ENCODE measurements at places on chromosomes 2 and 18.

GRCh38 chr2:175947073-175947472, 55.0 kb downstream of the LNPK start:
- DNase-seq = no peak

DNA sequence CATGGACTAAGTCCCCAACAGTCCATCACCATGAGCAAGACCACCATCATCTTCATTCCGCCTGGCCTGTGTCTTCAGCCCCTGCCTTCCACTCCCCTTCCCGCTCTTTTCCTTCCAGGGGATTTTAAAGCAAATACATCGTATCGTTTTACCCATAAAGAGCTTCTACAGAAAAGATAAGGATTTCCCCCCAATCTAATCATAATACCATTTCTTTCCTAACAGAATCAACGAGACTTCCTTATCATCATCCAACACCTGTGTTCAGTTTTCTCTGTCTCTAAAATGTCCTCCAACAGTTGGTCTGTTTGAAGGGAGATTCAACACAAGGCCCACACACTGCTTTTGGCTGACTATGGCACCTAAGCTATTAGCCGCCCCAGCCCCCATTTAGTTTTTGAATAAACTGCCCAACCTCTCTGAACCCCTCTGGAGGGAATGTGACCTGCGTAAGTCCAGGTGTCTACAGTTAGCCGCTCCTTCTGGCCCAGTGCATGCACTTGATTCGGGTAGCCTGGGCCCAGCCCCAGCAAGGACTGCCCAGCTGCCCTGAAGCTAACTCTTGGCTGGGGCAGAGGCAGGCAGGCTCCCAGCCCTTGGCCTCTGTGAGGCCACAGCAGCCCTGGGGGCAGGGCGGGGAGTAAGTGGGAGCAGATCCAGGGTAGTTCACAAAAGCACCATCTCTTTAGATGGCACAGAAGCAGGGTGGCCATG, 25.3 kb upstream of the SEMA4C start:
- DNase-seq = no peak

- no peak for DNase-seq
Measured at GRCh38 chr2:143535802-143536201, 406.6 kb downstream of the ARHGAP15 start.

GRCh38 chr2:56325661-56326345, 142.0 kb downstream of the CCDC85A start:
- DNase-seq = no peak

DNA sequence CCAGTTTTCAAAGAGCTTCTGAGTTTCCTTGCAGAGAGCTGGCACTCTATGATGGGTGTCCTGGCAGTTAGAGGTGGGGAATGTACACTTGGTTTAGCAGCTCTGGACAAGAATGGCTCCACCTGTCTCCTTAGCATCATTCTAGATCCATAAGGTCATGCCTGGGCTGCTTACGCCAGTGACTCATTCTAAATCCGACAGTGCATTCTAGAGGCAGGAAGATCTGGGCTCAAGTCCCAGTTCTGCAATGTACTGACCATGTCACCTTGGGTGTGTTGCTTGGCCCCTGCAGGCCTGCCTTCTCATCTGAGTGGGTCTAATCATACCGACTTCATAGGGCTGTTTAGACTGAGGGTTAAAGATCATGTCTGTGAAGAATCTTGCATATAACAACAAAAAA, 46.5 kb downstream of the PTGR3 start:
- DNase-seq = no peak

DNA sequence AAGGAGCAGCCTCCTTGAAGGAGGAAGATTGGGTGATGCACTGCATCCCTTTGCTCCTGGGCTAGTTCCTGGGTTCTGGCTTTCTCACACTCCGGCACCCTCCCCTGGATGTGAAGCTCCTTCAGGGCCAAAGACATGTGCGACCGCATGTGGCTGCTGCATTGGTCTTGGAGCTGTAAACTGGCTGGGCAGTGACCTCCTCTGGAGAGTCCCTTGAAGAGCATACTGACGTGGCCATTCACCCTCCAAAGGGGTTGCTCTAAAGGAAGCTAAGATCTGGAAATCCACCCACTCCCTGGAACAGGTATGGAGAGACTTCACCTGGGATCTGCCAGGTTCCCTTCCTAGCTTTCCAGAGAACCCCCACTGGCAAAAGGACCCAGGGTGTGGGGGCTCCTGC, 62.1 kb downstream of the TMEM17 start:
- DNase-seq = no peak

DNA sequence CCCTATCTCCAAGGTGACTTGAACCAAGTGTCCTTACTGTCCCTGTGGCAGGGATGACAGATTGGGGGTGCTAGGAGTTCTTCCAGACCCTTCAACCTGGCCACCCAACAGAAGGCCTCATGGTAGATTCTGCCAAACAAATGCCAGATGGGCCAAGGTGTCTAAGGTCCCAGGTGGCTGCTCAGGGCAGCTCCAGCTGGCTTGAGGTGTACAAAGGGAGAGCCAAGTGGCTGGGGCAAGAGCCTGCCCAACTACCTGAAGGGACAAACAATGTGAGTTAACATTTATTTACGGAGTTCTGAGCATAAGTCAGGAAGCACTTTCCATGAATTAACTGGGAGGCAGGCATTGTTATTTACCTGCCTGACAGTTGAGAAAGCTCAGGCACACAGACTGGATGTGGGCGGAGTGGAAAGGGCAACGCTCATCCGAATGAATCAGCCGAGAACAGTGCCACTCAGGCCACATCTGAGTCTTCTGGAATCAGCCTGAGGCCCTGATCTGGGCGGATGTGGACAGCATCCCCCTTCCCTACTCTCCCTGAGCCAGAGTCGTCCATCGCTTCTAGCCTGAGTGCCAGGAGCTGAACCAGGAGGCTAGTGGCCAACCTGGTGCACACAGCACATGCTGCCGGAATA, 4.4 kb upstream of the KCNIP3 start:
- no peak for DNase-seq

DNA sequence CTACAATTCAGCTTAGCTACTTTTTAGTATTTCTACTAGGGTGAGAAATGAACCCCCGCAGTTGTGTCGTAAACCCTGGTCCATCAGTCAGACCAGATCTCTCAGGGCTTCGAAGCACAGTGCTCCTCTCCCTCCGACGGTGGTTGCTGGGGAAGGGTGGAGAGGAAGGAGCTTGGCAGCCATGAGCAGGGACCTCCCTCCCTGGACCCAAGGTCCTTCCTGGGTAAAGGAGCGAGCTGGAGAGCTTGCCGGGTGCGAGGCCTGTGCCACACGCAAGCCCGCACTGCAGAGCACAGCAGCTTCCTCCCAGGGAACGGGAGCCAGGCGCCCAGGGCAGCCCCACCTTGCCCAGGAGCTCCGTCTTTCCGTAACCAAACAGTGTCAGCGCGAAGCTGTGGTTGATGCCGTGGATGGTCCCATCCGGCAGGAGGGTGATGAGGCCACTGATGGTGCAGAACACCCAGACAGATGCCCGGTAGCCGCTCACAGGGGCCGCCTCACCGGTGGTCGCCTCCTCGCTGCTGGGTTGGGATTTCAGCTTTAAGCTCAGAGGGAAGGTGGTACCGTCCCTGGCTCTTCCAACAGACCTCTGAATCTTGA, 12.5 kb downstream of the PASK start:
- DNase-seq = no peak

- no peak for DNase-seq
Measured at GRCh38 chr2:5908071-5908470, 215.9 kb downstream of the SOX11 start.

DNA sequence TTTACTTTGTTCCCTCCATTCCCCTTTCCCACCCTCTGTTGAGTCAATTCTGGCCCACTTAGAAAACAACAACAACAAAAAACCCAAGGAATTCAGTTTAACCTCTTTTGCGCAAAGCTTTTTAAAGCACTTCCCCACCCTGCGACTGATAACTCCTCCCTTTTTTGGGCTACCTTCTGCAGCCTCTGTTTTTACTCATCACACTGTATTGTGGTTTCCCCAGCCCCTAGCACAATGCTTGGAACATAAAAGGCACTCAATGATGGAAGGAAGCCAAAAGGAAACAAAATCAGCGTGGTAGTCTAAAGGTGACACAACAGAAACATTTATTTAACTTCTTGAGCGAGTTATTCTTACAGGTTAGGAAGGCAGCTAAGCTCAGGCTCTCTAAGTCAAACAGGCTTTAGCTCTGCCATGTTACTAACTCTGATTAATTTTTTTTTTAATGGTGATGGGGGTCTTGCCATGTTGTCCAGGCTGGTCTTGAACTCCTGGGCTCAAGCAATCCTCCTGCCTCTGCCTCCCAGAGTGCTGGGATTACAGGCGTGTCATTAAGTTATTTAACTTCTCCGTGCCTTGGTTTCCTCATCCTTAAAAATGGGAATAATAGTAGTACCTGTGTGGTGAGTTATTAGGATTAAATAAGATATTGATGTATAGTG, 1.3 kb downstream of the CEP68 start:
- DNase-seq = peak; percentile 88

GRCh38 chr18:59744271-59744721, 47.1 kb upstream of the CCBE1 start:
- DNase-seq = no peak

DNA sequence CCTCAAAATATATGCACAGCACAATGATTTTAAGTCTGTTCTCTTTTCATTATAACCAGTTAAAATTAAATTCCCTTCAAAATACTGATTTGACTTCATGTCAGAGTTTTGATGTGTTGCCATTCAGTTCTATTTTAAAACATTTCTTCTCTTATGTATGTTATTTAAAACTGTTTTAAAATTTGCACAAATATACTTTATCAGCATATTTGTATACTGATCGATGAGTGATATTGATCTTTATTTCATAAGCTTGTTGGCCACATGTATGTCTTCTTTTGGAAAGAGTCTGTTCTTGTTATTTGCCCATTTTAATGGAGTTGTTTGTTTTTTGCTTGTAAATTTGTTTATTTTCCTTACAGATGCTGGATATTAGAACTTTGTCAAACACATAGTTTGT, 496.3 kb upstream of the VWC2L start:
- no peak for DNase-seq

- no peak for DNase-seq
Measured at GRCh38 chr2:165745916-165746315, 48.1 kb downstream of the GALNT3 start.

- DNase-seq = no peak
Measured at GRCh38 chr18:3468066-3468705, 18.2 kb downstream of the TGIF1 start.

DNA sequence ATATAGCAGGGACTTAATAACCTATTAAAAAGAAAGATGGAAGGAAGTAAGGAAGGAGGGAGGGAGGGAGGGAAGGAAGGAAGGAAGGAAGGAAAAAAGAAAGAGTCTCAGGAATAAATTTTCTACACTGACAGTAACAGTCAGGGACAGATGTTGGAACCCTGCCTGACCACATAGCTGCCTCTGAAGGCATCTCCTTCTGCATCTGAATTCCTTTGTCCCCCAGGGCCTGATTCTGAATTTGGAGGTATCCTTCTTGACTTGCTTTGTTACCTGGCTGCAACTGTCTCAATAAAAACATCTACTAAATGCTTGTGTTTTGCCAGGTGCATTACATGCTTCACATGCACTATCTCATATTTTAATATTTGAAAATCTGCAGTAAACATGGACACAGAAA, 17.4 kb upstream of the LRATD1 start:
- DNase-seq = no peak

- DNase-seq = no peak
Measured at GRCh38 chr18:9757827-9758621, 49.9 kb downstream of the RAB31 start.

DNA sequence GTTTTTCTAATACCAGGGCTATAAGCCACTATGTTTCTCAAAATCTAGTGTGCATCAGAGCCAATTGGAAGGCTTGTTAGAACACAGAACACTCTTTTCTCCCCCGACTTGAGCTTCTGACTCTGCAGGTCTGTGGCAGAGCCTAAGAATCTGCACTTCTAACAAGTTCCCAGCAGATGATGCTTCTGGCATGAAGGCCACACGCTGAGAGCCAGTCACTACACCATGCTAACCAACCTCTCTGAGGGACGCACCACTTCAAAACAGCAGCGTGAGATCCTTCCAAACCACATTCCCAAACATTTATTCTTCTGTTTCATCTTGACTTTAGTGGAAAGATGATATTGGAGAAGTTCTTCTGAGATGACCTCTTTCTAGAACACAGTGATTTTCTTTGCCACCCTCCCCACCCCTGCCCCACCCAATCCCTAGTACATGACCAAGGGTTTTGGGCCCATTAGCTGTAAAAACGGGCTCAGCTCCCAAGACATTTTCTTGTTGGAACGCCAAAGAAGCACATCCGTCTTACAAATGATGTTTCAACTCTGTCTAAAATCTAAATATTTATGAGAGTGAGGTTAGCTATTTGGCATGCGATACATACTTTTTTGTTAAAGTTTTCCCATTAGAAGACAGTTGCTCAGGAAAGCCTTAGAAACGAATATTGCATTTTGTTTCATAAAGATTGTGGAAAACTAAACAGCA, 391.9 kb downstream of the TMEM182 start:
- DNase-seq = no peak

DNA sequence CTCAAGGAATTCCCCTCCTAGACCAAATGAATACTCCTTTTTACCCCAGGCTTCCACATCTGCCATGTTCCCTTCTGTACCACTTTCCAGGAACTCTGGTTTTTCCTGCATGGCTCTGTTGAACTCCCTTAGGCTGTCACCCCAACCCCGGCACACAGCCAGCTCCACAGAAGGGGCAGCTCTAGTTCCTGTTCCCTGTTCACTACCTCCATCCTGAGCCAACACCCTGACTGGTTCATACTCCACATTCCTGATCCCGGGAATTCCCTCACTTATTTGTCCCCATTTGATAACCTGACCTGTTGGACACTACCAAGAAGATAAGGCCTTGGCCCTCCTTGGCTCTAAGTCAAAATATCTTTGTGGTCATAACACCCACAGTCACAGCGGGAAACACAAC, 280.9 kb upstream of the RAB6C start:
- no peak for DNase-seq

DNA sequence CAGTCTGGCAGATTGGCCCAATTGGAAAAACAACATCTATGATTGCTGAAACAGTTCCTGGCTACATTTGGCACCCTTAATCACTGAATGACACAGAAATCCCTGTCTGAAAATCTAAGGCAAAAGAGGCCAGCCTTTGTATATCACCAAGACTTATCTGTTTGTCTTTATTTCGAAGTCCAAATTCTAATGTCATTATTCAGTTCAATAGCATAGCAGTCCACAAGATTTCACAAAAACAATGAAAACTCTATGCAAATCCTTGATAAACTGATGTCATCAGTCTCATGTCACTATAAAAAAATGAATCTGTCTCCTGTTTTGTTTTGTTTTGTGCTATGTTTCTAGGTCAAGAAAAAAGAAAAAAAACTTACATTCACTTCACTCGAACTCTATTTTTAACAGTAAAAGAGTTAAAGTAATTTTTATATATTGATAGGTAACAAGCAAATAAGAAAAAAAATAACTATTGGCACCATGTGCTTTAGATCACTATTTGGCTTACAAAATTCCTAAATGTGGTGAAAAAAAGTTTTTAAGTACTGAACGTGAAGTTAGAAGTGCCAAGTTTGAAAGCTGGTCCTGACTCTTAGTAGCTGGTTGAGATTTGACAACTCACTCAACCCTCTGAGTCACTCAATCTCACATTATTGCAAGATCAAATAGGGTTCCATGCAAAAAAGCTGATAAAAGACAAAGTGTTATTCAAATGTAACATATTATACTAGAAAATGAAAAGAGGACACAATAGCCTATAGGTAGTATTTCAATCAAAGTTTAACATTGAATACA, 359.3 kb downstream of the IRS1 start:
- DNase-seq = no peak

GRCh38 chr18:24482821-24483220, 22.4 kb downstream of the HRH4 start:
- DNase-seq = no peak
